ENCODE measurements at places on chromosomes 6 and 20.
A peak's percentile ranks its signal among the peaks of the same experiment; 100 is the strongest.

GRCh38 chr6:118285791-118286190 is 262.3 kb upstream of the PLN start:
- DNase-seq = no peak

DNA sequence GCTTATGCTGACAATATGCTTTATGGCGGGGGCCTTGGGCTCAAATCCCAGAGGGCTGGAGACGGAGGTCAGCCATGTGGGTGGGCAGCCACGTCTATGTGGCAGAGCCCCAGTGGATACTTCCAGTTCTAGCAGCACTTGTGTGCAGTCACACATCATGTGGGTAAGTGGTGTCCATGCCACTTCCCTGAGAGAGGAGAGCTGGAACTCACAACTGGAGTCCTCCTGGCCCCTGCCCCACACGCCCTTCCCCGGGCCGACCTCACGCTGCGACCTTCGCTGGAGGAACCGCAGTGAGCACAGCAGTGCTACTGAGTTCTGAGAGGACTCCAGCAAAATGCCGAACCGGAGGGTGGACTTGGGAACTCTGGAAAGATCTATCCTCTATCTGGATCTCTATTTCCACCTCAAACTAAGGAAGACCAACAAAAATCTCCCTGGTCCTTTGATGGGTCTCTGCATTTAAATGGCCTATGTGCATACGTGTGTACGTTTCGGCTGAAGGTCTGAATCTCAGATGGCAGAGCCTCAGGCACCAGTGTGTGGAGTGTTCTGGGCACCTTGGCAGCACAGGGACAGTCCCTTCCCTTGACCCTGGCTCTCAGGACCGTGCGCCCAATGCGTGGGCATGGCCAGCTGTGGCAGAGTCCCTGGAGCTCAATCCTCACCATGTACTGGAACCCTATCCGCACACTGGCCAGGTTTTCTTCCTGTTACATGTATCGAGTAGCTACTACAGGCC is 55.4 kb downstream of the GNAS-AS1 start:
- DNase-seq = no peak

DNA sequence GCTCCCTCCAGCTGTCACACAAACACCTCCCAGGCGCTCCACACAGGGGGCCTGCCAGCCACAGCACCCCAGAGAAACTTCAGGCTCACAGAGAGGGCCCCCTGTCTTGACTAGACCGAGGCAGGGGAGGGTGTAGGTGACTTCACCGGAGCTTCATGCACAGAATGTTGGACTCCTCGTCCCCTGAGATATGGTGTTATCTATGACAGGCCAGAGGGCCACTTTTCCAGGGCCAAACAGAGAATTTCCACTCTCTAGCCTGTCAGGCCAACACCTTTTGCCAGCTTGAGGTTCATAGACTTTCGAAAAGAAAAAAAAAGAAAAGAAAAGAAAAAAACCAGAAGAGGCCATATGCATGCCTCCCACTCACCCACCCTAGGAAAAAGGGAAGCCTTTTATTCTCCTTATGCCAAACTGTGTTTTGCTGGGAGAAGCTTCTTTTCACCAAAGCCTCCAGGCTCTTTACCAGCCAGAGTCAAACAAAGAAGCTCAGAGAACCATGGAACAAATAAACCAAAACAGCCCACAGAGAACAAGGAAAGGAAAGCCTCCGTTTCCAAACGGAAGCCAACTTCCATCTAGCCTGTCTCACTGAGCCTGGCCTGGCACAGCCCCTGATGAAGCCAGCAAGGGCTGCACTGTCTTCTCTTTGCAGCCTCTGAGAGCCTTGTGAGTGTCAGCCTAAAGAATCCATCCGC is 313.2 kb upstream of the JARID2 start:
- DNase-seq = no peak

DNA sequence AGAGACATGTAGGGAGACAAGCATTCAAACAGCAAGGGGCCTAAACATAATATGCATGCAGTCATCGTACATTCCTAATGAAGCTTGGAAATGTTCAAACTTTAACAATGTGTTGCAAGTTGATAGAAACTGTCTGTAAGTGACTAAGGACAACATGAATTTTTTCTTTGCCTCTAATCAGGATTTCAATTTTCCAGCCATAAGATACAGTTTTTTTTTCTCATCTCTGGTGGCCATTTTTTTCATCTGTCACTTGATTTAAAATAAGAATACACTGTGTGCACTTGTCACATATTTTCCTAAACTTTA is 22.2 kb upstream of the MTRF1L start:
- no peak for DNase-seq

DNA sequence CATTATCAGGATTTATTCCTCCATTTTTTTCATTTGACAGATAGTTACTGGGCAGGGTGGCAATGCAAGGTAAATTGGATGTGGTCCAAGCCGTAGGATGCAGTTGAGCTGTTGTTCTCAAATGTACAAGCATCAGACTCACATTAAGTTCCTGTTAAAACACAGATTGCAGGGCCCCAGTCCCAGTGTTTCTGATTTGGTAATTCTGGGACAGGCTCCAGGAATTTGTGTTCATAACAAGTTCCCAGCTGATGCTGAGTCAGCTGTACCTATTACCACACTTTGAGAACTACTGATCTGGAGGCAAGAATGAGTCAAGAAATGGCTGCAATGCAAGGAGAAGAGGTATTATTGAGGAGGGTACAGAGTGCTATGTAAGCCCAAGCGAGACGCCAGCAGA is 11.7 kb downstream of the TMEM244 start:
- no peak for DNase-seq

DNA sequence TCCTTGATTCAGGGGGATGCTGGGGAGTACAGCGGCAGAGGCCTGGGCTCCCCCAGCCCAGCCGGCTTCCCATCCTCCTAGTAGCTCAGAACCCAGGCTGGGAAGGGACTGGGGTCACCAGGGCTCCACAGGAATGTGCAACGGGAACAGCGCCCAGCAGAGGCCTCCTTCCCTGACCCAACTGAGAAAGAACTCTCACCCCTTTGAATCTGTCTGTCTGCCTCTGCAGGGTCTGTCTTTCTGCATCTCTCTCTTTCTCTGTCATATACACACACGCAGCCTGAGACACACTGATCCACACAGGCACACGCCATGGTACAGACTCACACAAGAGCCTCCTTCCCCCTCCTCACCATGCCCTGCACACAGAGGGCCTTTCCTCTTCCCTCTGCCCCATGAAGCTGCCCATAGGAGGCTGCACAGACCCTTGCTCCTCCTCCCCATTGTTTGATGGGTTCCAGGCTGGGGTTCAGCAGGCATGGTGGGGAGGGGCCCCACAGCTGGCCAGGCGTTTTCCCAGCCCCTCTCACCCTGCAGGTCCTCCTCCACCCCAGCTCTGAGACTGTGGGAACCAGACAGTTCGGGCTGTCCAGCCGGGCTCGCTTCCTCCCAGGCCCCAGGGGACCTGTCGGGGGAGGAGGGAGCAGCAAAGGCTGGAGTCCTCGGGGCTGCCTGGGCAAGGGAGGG is 2.8 kb downstream of the FOXS1 start:
- peak; percentile 61 for DNase-seq

GRCh38 chr20:50729901-50730764 is 1.2 kb upstream of the PARD6B start:
- no peak for DNase-seq

DNA sequence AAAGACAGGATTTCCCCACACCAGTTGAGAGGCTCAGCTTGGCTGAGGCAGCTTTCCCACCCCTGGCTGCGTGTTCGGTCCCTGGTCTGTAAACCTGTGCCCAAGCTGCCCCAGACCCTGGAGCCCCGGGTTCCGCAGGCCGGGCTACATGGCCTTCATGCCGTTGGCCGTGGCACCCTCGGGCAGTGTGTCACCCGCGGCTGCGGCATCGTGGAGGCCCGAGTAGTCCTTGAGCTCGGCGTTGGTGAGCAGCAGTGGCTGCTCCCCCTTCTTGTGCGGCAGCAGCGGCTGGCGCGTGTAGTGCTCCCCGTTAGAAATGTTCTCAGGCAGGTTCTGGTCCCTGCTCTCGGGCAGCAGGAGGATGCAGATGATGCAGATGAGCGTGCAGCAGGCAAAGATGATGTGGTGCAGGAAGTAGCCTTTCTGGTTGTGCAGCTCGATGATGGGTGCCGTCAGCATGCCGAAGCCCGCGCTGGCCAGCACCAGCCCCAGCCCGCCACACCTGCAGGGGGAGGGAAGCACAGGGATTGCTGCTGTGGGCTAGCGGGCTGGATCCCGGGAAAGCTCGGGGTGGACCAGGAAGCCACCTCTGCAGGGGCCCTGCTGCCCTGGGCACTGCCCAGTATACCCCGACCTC is 14.3 kb downstream of the PSMG4 start:
- DNase-seq = no peak

DNA sequence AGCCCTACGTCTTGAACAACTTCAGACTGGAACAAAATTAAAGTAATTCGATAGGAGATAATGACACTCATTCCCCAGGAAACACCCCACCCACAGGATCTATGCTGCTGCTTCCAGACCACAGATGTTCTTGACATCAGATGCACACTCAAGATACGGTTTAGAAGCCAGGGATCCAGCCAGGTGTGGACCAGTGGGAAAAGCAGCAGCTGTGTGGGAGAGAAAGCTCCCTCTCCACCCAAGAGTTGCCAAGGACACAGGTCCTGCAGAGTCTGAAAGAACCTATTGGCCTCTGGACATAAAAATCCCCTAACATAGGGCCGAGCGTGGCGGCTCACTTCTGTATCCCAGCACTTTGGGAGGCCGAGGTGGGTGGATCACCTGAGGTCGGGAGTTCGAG is 91.7 kb upstream of the NFATC2 start:
- DNase-seq = no peak

DNA sequence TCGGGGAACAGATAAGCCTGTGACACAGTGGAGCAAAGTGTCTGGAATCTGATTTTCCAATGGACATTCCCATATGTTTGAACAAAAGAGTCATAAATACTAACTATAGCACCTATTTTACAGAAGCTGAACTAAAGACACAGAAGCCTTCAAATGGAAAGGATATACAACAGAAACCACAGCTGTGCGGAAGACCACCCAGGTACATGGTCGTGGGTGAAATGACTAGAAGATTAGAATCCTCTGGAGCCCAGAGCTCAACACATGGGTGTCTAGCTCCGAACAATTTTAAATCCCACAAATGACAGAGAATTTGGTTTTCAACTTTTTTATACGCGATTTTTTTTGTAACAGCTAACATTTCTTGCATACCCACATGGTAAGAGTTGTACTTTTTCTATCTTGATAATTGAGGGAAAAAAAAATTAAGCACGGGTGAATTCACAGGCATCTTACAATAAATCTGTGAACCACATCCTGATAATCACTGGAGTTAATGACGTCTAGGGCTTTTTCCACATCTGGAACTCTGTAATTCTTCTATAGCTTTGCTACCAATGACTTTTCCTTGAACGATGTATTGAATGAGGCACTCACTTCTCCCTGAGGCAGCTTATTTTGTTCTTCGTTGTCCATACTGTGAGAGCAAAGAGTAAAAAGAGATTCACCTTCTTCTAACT is 271.1 kb upstream of the AGPAT4 start:
- DNase-seq = no peak

DNA sequence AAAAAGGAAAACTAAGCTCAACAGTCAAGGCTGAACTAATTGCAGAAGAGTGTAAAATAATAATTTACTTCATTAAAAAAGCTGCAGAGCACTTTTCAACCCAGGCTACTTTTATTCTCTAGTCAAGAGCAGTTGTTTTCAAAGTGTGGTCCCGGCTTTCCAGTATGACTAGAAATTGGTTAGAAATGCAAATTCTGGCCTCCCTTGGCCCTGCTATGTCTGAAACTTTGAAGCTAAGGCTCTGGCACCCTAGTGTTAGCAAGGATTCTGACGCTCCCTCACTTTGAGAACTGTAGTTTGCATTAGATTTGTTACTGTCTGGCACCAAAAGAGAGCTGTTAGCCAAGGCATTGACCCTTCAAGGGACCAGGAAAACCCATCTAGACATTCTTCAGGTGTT is 9.5 kb upstream of the NXT1 start:
- DNase-seq = no peak

- DNase-seq = no peak
Observed at GRCh38 chr6:52326540-52327364, 35.2 kb upstream of the PAQR8 start.

DNA sequence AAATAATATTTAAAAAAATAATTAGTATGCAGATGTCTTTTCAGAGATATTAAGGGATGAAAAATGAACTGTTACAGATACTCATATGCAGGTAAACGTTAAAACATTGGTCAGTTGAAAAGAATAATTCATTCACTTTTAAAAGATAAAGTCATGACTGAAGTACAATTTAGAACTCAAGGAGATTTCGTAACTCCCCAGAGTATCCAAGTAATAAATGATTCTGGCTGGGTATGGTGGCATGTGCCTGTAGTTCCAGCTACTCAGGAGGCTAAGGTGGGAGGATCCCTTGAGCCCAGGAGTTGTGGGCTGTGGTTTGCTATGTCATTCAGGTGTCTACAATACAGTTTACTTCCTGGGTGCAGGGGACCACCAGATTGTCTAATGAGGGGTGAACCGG is 122.3 kb upstream of the TMEM181 start:
- no peak for DNase-seq

DNA sequence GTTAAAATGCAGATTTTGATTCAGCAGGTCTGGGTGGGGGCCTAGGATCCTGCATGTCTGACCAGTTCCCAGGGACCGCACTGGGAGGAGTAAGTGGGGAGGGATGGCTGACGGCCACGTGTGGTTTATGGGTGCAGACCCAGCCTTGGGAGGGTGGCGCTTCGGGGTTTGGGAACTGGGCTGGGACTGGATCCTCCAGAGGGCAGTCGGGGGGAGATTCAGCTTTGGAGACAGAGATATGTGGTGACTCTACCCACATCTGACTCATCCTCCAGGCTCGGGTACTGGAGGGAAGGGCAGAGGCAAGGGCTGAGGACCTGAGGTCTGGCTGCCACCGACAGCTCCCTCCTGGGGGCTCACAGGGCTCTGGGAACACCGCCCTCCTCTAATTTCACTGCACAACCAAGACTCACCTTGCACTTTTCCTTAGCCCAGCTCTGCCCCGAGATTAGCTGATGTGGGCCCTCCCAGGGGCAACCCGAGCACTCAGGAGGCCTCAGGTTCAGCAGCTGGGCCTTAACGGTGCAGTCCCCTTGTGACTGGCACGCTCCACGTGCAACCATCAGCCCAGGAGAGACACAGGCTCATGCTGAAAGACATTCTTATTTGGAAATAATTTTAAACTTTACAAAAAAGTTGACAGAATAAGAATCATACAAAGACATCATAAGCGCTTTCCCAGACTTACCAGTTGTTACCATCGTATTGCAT is 172.8 kb upstream of the PMEPA1 start:
- DNase-seq = no peak

- no peak for DNase-seq
Observed at GRCh38 chr6:54695815-54696214, 150.8 kb upstream of the FAM83B start.

DNA sequence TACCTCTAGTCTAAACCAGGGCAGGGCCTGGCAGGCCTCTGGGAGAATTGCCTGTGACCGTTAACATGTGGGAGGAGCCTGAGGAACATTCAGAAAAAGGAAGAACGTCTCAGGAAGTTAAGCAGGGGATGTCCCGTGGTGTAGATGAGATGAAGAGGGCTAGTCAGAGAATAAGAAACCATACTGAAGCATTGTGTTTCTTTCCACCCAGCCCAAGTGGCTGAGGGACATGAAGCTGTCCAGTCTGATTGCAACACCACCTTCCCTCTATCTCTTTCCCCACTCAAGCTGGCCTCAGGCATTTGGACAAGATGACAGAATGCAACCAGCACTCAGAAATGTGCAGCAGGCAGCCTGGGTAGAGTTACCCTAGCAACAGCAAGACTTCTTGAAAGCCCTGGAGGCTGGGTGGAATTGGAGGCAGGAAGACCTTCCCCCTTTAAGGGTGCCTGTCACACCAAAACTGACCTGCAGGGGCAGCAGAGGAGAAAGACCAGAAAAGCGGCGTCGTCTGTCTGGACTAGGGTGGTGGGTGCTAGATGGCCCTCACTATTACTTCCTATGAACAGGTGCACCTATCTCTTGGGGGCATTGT is 186.1 kb downstream of the UNC5CL start:
- no peak for DNase-seq

- DNase-seq = no peak
Observed at GRCh38 chr6:25655723-25656122, 3.7 kb downstream of the SCGN start.
